AG04450 (cell line): ENCODE measurements at places on chromosomes 2 and 18. TPM values are rescaled to one million over a fixed set of nuclear protein-coding genes. Genes with fewer than 3 reads are reported as not detected.
A peak's percentile ranks its signal among the peaks of the same experiment; 100 is the strongest.

DNA sequence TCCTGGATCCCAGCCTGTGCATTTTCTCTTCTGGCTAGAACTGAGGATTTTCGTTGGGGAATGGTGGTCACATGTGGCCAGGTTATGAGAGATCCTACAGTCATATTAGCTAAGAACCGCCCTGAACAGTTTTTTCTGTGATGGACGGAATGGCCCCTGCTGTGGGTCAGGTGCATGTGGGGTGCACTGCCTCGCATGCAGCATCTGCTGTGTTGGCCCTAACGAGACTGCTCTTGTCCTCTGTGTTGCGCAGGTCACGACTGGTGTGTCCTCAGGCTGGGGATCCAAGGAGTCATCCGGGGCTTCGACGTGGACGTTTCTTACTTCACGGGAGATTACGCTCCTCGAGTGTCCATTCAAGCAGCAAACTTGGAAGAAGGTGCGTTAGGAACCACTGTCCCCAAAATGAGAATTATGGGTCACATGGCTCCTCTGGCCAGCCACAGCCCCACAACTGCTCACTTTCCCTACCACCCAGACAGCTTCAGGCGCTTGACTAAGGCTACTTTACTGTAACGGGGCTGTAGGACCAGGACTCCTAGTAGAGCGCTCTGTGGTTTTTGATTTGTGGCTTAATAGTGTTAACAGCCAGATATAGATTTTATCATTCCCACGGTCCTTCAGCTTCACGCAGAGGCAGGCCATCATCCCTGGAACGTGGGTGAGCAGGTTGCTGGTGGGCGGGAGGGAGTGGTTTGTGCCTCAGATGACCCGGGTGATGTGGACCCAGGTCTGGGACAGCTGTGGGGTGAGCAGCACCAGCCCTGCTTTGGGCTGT, 21.8 kb downstream of the ALLC start:
- DNase-seq, result no peak

DNA sequence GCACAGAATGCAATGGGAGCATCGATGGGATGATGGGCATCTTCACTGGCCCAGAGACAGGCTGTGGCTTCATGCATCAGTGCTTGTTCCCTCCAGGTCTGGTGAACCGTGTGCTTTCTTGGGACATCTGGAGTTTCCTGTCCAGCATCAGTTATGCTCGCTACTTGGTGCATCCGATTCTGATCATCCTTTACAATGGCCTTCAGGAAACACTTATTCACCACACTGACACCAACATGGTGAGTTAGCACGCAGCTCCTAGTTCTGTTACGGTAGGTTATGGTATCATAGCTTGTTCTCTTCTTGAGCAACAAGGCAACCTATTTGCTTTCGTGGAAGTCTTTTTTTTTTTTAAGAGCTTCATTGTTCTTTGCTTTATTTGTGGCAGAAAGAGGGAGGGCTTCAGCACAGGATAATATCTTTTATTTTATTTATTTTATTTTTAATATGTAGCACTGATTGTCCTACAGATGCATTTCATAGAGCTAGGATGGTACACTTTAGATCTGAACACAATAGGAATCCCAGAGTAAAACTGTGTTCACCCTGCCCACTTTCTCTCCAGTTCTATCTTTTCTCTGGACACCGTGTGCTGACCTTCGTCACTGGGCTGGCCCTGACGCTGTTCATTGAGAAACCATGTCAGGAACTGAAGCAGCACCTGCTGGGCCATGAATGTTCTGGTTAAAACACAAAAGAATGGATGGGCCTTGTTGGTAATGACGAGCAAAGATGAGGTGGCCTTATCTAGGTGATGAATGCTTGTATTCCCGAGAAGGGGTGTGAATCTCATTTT, 71.2 kb upstream of the SEC11C start:
- no peak for DNase-seq

GRCh38 chr2:233480490-233481202, 85.9 kb downstream of the USP40 start:
- DNase-seq, result no peak

GRCh38 chr18:27276479-27276878, 91.4 kb upstream of the CHST9 start:
- no peak for DNase-seq

GRCh38 chr18:61388010-61388409, 54.8 kb downstream of the CDH20 start:
- no peak for DNase-seq

DNA sequence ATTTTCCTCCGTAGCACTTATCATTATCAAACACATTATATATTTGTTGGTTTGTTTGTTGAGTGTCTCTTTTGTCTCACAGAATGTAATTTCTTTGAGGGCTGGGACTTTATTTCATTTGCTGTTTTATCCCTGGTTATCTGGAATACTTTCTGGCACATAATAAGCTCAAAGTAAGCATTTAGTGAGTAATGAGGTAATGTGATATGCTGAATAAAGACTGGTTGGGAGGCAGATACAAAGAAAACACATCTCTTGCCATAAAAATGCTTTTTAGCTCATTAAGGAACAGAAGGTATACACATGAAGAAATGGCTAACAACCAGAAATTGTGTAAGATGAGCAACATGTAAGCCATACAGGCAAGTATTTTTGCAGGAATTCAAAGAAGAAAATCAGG, 1411.8 kb downstream of the LRP1B start:
- no peak for DNase-seq

- DNase-seq, result no peak
Observed at GRCh38 chr2:20592106-20593071, 58.5 kb downstream of the HS1BP3 start.

GRCh38 chr2:109238580-109238979, 109.6 kb downstream of the SH3RF3 start:
- peak; percentile 74 for DNase-seq

- DNase-seq, result peak; percentile 67
Observed at GRCh38 chr2:11863513-11864328, 117.3 kb downstream of the LPIN1 start.

- no peak for DNase-seq
Observed at GRCh38 chr2:54966165-54966832, 84.0 kb downstream of the RTN4 start.

DNA sequence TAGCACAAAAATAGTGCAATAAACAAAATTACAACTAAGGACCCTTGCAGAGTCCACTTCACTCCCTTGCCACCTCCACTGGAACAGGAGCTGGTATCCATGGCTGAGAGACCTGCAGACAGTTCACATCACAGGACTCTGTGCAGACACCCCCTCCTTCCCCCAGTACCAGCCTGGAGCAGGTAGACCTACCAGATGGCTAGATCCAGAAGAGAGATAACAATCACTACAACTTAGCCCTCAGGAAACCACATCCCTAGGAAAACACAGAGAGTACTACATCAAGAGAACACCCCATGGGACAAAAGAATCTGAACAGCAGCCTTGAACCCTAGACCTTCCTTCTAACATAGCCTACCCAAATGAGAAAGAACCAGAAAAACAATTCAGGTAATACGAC, 49.8 kb downstream of the FBXO15 start:
- no peak for DNase-seq

- DNase-seq, result no peak
Observed at GRCh38 chr2:4662161-4662779, 958.9 kb downstream of the DCDC2C start.

DNA sequence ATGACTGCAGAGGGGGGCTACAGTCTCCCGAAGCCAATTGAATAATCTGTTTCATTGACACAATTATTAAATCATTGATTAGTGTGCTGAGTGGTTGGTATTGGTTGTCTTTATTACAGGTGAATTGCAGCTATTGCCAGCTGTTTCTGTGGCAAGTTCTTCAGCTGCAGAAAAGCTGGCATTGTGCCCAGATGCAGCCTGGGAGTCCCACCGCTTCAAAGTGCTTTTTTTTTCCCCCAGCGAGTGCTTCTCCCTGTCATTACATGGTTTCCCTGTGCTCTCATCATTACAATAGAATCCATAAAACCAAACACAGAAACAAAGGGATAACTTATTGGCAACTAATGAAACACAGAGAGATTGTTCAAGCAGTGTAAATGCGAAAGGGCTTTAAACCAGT, 164.7 kb downstream of the GRB14 start:
- no peak for DNase-seq

DNA sequence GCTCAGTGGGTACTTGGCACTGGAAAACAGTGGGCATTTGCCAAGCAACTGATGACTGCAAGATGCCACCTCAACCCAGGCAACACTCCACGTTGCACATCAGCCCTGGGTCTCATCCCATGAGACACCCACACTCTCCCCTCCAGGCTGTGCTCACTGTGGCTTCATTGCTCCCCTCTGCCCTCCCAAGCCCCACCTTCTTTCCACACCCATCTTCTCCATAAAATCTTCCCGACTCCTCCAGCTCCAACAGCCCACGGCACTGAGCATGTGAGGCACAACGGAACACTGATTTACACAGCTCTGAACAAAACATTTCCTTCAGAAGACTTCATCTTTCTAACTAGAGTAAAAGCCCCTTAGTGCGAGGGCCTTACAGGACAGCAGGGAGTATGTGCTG, 117.8 kb upstream of the ACAA2 start:
- DNase-seq, result no peak

- DNase-seq, result no peak
Observed at GRCh38 chr2:221102896-221103688, 469.0 kb downstream of the EPHA4 start.

GRCh38 chr2:128197059-128197458, 106.1 kb downstream of the UGGT1 start:
- no peak for DNase-seq

DNA sequence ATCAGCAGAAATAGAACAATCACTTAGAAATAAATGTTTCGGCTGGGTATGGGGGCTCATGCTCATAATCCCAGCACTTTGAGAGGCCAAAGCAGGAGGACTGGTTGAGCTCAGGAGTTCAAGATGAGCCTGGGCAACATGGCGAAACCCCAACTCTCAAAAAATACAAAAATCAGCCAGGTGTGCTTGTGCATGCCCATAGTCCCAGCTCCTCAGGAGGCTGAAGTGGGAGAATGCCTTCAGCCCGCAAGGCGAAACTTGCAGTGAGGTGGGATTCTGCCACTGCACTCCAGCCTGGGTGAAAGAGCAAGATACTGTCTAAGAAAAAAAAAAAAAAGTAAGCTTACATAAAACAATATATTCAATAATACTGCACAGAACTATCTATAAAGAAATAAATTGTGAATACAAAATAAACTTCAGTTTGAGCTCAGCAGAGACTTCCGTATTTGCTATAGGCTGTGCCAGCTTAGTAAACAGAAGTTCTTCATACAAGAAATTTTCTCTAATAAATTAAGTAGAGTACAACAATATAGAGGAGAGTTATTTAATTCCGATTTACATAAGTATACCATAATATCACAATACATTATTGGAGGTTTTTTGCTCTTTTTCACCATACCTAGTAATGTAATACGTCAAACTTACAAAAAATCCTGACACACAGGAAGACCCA, 43.6 kb downstream of the SRBD1 start:
- no peak for DNase-seq

GRCh38 chr2:216113572-216113971, 4.4 kb downstream of the XRCC5 start:
- no peak for DNase-seq

DNA sequence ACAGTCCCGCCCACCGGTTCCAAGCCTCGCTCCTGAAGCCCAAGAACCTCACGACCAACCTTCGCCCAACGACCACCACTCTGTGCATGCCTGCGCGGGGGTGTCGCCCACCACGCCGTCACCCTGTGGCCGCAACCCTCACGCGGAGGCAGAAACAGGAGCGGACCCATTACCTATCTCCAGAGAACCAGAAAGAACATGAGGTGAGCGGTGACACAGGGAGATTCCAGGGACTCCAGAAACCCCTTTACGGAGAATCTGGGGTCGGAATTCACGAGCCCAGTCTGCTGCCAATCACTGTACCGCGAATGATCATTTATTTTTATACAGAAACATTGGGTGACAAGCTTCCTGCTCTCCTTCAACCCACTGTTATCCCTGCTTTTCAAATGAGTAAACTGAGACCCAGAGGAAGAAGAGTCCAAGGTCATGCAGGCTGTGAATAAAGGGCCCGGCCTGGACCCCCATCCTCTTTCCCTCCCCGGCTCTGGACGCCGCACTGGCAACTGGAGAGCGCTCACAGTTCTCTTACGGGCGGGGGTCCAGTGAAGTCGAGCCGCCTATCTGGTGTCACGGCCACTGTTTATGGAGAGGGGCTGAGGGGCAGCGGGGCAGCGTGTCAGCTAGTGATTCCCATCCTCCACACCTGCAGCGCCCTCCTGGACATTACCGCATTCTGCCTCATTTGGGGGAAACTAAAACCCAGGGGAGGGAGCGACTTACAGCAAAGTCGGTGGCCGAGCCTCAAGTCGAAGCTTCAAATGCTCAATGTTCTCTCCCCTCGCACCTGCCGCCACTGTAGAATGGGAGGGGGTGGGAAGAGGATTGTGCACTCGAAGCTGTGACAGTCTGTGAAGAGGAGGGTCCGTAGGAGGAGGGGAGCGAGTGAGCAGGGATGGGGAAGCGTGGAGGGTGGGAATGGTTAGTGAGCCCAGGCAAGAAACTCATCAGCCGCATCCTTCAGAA, 723 bp upstream of the SLC30A3 start:
- DNase-seq, result no peak

- no peak for DNase-seq
Observed at GRCh38 chr2:240906141-240906910, at the start of gene CROCC2. Gene CROCC2, plus strand, starts transcription at chr2:240906336. Its CDS starts 178 bp downstream, at chr2:240906514.

GRCh38 chr2:12210016-12210933, 463.8 kb downstream of the LPIN1 start:
- DNase-seq, result no peak

GRCh38 chr2:3634596-3635121, 23.3 kb upstream of the ALLC start:
- no peak for DNase-seq

IL1R2 gene
- 0.35 and 0.41 TPM in 2 replicates for polyA plus RNA-seq

POTEC gene
- not detected in 2 replicates for polyA plus RNA-seq

GCKR gene
- 0.14 and 0.36 TPM in 2 replicates for polyA plus RNA-seq

POTEI gene
- not detected in 2 replicates for polyA plus RNA-seq

GYPC gene
- polyA plus RNA-seq, result 146 and 183 TPM in 2 replicates

IL1RN gene
- not detected in 2 replicates for polyA plus RNA-seq

ALPI gene
- polyA plus RNA-seq, result not detected in 2 replicates

PRKAG3 gene
- polyA plus RNA-seq, result not detected in 2 replicates

RESP18 gene
- not detected in 2 replicates for polyA plus RNA-seq

YES1 gene
- 18.7 and 23.3 TPM in 2 replicates for polyA plus RNA-seq

SDC1 gene
- polyA plus RNA-seq, result 17.9 and 19.9 TPM in 2 replicates

NT5C1B gene
- polyA plus RNA-seq, result not detected in 2 replicates

PRSS56 gene
- not detected in 2 replicates for polyA plus RNA-seq

RAD51AP2 gene
- not detected in 2 replicates for polyA plus RNA-seq

CRYGD gene
- not detected in 2 replicates for polyA plus RNA-seq

GAL3ST2 gene
- not detected in 2 replicates for polyA plus RNA-seq

KIF1A gene
- polyA plus RNA-seq, result not detected in 2 replicates

IL1A gene
- 0.51 and 0.55 TPM in 2 replicates for polyA plus RNA-seq

RUFY4 gene
- not detected in 2 replicates for polyA plus RNA-seq

ALPP gene
- polyA plus RNA-seq, result not detected in 2 replicates
